Lung (tissue), 17 donors: ENCODE measurements at places on chromosomes 2 and 18. TPM values are rescaled to one million over a fixed set of nuclear protein-coding genes. Genes with fewer than 3 reads are reported as not detected.

The NOL4 gene
- total RNA-seq: 0.67 TPM

- peaks cover 42% of the 10 kb centered on the region for H3K36me3 ChIP-seq
- no peaks in the 10 kb centered on the region for H3K27me3 ChIP-seq
- H3K27ac ChIP-seq: no peak overlapping the region
- no peaks in the 10 kb centered on the region for H3K4me1 ChIP-seq
Measured at GRCh38 chr2:43699761-43700160, 23.5 kb upstream of the C1GALT1C1L start.

- no peak for DNase-seq
- no peak overlapping the region for H3K27ac ChIP-seq
- no peaks in the 10 kb centered on the region for H3K27me3 ChIP-seq
- no peak overlapping the region for H3K4me3 ChIP-seq
Measured at GRCh38 chr2:170500770-170501169, 214.4 kb upstream of the SP5 start.

DNA sequence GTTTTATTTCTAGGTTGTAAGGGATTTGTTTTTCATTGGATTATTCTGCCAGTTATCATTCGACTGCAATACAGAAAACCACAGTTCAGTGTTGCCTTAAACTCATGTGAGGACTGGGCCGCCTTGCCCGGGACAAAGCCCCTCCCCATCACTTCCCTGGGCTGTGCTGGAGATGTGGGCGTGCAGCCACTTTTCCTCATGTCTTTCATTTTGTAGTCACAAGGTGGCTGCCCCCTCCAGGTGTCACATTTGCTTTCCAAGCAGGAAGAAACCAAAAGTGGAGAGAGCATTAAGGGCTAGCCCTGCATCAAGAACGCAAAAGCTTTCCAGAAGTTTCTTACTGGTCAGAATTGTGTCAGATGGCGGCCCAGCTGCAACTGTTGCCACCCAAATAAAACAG is 492.5 kb upstream of the ID2 start:
- no peak overlapping the region for H3K27ac ChIP-seq
- DNase-seq: no peak
- no peaks in the 10 kb centered on the region for H3K36me3 ChIP-seq
- H3K4me3 ChIP-seq: no peak overlapping the region

The MTCL1 gene
- total RNA-seq: 12.4 TPM
